ENCODE measurements at places on chromosomes 6 and 20.

- DNase-seq, result no peak
Observed at GRCh38 chr20:32287231-32287638, 9.8 kb downstream of the KIF3B start.

- DNase-seq, result no peak
Observed at GRCh38 chr20:19275038-19275629, 62.7 kb downstream of the SLC24A3 start.

GRCh38 chr20:24379484-24379927 is 89.9 kb upstream of the SYNDIG1 start:
- no peak for DNase-seq

- no peak for DNase-seq
Observed at GRCh38 chr6:52595796-52596130, 18.9 kb upstream of the TRAM2 start.

DNA sequence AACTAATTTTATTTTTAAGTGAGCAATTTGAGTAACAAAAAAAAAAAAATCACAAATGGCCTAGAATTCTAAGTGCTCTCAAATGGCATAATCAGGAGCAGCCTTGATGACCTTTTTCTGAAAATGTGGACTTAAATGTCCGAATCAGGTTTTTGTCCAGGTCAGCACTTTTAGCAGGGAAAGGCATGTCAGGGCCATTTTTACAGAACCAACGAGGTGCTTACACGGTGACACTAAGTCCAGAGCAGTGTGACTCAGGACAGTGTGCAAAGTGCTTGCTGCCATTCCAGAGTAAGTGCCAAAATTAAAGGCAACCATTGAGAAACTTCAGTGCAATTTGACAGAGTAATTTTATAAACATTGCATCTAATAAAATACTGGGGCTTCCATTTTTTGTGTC is 127.8 kb downstream of the KIF16B start:
- no peak for DNase-seq

GRCh38 chr20:13839421-13840092 is 54.7 kb downstream of the NDUFAF5 start:
- DNase-seq, result no peak

Measured in stimulated activated CD4-positive, alpha-beta T cell treated with anti-CD3 and anti-CD28 coated beads, TNF-alpha, amount 100 ng/mL, for 48 hours (primary cell).